NCI-H2107 (cell line): ENCODE measurements at places on chromosomes 1 and 21.

DNA sequence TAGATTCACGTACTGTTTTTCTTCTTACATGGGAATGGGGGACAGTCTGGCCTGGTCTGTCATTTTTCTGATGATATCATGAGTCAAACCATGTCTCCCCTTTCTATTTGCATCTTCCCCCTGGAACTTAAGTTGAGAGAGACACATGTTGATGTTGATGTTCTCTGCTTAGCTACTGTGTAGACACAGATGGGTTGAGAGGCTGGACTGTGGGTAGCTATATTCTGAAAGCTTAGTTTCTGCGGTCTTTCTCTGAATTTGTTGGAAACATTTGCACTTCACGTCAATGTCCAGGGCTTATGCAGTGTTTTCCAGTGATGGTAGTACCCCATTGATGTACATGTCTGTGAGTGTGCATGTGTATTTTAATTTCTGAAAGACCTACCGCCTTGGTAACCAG lies 58.2 kb downstream of the FCRL5 start:
- DNase-seq = no peak

DNA sequence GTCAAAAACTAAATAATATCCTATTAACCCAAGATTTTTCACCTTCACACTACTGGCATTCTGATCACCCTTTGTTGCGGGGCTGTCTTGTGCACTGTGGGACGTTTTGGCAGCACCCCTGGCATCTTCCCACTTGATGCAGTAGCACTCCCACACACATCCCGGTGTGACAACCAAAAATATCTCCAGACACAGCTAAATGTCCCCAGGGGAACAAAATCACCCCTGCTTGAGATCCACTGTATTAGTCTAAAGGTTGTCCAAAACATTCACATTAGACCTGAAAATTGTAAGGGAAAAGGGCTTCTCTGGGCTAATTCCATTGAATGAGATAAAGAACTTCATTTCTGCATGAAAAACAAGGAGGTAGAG lies 37.8 kb downstream of the PLEKHO1 start:
- no peak for DNase-seq

DNA sequence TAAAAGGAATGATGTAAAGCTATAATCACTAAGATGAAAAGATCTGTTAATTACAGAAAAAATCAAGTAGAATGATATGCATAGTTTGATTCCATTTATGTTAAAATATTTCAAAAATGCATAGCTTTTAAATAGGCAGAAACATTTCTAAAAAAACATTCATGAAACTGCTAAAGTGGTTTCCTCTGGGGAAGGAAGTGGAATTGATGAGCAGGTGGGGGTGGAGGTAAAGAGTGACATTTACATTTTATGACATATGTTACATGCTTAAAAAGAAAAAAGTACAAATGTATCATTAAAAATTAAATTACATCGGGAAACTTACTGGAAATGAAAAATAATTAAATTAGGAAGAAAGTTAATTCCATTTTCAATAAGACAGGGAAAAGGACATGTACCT lies 42.8 kb upstream of the JAK1 start:
- DNase-seq = no peak

DNA sequence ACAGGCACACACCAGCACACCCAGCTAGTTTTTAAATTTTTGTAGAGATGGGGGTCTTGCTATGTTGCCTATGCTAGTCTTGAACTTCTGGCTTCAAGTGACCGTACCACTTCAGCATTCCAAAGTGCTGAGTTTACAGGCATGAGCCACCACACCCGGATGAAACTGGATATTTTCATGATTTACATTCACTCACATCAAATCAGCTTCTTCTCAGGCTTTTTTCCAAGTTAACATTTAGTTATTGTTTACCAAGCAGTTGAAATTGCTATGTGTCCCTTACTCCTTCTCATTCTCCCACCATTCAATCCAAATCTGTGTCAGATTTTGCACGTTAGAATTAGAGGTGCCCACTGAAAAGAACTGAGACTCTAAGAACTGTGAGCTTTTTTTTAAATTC lies 18.4 kb downstream of the RIT1 start:
- DNase-seq = no peak

DNA sequence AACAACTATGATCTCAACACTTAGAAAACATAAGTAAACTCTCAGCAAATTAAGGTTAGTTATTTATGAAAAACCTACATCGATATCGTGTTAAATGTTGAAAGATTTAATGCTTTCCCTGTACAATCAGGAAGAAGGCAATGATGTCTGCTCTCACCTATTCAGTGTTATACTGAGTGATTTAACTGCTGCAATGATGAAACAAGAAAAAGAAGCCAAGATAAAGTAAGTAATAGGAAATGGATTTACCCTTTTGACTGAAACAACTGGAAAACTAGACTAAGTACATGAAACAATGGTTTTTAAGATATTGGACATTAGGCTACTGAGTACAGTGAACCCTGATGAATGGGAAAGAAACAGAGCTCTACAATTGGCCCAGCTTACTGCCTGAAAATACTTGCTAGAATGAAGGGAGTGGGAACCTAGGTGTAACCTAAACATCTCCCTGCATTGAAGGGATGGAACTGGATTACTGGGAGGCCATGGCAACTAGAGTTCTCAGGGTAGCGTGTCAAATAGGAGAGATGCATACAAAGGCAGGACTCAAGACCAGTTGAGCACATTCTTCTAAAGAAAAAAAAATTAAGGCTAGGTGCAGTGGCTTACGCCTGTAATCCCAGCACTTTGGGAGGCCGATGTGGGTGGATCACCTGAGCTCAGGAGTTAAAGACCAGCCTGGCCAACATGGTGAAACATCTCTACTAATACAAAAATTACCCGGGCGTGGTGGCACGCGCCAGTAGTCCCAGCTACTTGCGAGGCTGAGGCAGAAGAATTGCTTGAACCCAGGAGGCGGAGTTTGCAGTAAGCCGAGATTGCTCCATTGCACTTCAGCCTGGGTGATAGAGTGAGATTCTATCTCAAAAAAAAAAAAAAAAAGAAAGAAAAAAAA lies 37.3 kb downstream of the SNRPE start:
- DNase-seq = no peak
